ENCODE measurements at places on chromosomes 12 and 14.

DNA sequence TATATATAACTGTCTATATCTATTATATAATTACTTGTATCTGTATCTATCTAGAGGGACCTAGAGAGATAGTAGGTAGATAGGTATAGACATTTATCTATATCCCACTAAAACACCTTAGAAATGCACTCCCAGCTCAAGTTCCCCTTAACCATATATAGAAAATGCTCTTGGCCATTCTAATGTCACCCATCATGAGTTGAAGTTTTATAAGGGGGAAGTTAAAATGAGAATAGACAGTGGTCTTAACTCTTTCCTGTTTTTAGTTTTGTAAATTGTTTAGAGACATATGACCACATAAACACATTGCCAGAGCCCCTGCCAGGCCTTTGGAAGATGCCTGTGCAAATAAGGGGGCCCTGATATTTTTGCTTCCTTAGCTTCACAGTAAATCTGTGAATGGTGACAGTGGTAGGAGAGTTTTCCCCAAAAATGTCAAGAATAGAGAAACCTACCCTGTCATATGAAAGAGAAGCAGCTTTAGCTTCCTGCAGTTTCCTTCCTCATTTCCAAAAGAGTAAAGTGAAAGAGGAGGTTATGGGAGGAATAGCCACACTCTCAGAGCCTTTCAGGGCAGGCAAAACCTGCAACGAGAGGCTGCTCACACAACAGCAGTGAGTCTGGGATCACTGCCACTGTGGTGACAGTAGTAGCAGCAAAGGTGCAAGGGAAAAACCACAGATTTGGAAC, 45.5 kb downstream of the MGST1 start:
- no peak for DNase-seq

- DNase-seq, result no peak
Measured at GRCh38 chr14:21185491-21185890, 29.6 kb upstream of the OR5AU1 start.

- DNase-seq, result no peak
Measured at GRCh38 chr14:19947413-19948090, 16.8 kb downstream of the OR4K1 start.

GRCh38 chr12:62484233-62484632, 17.6 kb downstream of the MON2 start:
- DNase-seq, result no peak

GRCh38 chr14:68857516-68858070, 64.7 kb upstream of the ZFP36L1 start:
- no peak for DNase-seq

GRCh38 chr14:69554500-69554899, 20.2 kb downstream of the CCDC177 start:
- DNase-seq, result no peak

GRCh38 chr14:68384881-68385280, 408.0 kb downstream of the ZFP36L1 start:
- DNase-seq, result no peak

GRCh38 chr12:41468341-41468740, 280.2 kb downstream of the PDZRN4 start:
- no peak for DNase-seq

- no peak for DNase-seq
Measured at GRCh38 chr14:93109572-93110481, 5.9 kb downstream of the ITPK1 start.

DNA sequence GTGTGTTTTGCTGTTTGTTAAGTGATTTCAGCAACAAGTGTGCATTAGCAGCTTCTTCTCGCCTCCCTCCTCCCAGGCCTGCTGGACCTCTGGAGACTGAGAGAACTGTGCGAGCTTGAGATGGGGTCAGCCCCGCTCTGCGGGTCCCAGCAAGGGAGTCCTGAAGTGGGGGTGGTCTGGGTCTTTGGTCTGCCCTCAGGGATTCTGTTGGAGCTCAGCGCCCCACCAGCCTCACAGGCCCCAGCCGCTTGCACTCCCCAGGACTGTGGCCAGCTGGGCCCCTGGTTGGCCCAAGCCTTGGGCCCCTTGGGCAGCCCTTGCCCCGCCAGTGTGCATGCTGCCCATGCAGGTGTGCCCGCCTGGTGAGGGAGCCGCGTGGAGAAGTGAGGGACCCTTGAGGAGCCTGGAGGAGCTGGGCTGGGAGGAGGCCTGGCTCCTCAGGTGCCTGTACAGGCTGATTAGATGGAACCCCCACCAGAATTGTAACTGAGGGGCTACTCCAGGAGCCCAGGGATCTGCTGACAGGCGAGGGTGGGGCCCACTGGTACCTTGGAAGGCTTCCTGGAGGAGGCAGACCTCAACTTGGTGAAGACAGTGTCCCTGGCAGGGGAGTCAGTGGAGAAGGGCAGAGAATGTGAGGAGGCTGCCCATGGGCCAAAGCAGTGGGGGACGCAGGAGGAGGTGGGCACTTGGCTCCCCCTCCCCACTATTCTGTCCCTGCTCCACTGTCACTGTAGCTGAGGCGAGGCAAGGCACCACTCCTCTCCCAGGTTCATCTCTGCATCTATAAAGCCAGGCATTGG, 56.7 kb downstream of the BEGAIN start:
- DNase-seq, result no peak

DNA sequence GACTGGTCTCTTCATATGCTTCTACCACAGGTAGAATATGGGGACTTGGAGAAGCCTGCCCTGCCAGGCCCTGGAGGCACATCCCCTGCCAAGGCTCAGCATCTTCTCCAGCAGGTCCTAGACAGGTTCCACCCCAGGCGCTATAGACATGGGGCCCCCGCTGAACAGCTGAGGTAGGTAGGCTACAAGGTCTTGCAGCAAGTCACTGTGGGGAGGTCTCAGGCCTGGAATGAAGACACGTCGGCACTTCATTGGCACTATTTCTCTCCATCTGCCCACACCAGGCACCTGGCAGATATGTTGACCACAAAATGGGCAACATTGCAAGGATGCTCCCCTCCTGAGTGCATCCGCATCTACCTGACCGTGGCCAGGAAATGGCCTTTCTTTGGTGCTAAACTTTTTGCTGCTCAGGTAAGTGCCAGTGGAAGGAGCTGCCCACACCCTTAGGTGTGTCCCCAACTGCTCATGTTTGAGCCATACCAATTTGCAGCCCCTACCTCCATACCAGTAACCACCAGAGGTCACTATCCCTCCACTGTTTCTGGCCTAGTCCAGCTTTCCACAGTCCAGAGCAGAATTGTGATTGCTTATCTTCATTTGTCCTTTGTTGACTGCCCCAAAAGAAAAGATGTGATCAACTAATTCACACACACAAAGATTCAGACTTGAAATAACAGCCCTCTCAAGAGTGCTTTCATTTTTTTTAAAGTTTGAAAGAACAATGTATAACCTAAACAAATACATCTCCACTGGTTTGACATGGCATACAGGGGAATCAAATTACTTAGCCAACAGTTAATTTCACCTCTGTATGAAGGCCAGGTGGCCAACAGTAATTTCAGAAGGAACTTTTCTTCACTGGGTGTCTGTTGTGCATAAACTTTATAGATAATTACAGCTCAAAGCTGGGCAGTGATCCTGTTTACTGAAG, 16.1 kb downstream of the PIGH start:
- no peak for DNase-seq

GRCh38 chr12:2453076-2453760, 341.6 kb upstream of the FKBP4 start:
- DNase-seq, result no peak

DNA sequence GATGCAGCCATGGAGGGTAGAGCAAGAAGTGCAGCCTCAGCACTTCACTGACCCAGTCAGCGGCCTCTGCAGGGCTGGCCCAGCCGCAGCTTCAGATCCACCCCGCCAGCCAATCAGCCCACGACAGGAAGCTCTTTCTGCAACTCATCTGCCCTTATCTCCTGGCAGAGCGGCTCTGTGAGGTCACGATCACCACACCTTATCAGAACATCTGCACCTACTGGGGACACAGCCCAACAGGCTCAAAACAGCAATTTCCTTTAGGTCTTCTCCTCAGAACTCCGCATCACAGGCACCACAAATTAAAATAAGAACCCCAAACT, 287.3 kb downstream of the BCL11B start:
- DNase-seq, result peak; percentile 51

DNA sequence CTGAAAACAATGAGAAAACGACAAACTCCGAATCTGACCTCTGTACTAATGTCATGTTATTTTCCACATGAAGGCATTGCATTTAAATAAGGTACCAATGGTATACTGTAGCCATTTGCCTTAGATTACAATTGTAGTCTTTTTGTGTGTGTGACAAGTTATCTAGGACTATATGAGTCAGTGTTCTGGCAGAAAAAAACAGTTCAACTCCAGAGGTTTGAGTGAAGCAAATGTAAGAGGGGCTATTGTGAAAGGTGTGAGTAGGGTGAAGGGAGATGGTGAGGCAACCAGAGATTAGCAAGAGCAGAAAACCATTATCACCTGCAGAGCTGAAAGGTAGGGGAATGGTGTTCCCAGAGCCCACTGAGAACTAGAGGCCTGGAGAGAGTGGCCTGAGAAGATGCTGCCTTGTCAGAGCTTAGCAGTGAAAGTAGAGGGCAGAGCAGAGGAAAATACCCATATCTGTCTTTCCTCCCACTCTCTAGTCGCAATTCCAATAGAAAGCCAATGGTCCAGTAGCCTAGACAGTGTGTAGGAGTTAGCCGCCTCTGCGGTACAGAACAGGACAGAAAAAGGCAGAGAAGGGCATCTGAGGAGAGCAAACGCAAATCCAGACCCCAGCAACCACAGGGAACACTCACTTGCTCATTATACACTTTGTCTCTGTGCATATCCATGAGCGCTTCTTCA, 112.2 kb downstream of the DYRK2 start:
- DNase-seq, result no peak
